ENCODE measurements at places on chromosomes 6 and 20.

DNA sequence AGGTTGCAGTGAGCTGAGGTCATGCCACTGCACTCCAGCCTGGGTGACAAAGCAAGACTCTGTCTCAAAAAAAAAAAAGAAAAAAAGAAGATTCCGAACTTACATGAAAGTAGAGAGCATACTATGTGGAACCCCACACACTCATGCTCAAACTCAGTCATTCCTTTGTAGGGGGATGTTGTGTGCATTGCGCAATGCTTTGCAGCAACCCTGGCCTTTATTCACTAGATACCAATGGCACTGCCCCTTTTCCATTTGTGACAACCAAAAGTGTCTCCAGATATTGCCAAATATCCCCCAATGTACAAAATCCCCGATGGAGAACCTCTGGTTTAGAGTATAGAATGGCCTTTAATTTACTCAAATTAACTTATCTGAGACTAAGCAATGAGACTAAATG lies 158.6 kb downstream of the GJA1 start:
- no peak for DNase-seq

DNA sequence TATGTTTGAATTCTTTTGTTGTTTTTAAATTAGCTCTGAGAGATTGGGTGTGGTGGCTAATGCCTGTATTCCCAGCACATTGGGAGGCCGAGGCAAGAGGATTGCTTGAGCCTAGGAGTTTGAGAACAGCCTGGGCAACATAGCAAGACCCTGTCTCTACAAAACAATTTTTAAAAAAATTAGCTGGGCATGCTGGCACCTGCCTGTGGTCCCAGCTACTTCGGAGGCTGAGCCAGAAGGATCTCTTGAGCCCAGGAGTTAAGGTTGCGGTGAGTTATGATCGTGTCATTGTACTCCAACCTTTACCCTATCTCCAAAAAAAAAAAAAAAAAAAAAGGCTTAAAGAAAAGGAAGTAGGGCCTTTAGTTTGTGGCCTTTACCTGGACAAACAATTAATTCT lies 22.9 kb downstream of the DHX35 start:
- DNase-seq, result no peak

- DNase-seq, result no peak
Measured at GRCh38 chr6:26089272-26089671, 2.0 kb downstream of the HFE start.

DNA sequence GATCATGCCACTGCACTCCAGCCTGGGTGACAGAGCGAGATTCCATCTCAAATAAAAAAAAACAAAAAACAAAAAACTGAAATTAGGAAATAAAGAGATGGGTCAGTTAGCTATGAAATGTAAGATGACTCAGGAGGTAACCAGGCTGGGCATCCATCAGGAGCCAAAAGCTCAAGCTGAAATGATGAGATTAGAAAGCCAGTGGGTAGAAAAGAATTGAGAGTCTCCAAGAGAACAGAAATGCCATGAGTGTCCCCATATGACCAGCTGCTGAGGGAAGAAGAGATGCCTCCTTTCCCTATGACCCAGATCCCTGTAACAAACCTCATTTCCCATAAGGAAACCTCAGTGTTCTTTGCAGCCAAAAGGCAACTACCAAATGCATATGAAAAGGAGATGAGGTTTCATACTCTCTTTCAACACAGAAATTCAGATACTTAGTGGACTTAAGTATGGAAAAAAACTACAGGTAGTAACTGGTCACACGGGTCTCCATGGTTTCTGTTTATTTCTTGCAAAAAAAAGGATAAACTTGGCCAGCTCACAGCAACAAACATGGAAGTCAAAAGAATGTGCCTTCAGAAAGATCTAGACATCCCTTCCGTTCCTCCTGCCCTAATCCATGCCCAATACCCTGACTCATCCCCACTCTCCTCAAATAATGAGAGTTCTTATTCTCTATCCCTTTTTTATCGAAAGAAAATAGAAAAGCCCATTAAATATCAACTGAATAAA lies 8.1 kb downstream of the ARHGAP18 start:
- DNase-seq, result no peak

- no peak for DNase-seq
Measured at GRCh38 chr6:63615590-63615989, 20.0 kb upstream of the PHF3 start.

- DNase-seq, result peak; percentile 36
Measured at GRCh38 chr20:50343490-50344179, 153.0 kb downstream of the CEBPB start.

DNA sequence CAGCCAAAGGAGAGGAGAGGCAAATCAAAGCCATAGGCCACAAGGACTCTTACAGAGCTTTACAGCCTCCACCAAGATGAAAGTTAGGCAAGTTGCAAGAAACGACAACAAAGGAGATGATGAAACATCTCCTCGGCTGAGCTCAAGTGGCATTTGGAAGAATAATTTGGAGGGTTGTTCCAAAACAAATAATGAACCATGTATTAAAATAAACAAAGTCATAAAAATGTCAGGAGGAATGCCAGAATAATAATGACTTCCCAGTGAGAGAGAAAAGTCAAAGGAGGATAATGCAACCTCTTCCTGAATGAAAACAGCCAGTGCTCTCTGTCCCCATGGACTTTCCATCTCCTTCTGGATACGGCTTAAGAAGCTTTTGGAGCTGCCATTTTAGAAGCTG lies 371.4 kb upstream of the ID4 start:
- no peak for DNase-seq

DNA sequence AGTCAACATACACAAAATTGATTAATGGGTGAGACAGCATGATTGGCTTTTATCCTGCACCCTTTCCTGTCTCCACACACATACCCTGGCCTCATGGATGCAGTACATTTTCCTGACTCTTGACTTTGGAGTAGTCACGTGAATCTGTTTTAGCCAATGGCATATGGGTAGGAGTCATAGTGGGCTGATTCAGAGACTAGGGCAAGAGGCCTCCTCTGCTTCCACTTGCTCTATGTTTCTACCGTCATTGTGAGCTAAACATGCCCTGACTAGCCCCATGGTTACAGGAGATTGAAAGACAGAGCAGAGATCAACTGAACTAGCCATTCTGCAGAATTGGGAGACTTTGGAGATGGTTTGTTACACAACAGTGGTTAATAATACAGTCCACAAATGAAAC lies 850.0 kb downstream of the DHX35 start:
- no peak for DNase-seq

DNA sequence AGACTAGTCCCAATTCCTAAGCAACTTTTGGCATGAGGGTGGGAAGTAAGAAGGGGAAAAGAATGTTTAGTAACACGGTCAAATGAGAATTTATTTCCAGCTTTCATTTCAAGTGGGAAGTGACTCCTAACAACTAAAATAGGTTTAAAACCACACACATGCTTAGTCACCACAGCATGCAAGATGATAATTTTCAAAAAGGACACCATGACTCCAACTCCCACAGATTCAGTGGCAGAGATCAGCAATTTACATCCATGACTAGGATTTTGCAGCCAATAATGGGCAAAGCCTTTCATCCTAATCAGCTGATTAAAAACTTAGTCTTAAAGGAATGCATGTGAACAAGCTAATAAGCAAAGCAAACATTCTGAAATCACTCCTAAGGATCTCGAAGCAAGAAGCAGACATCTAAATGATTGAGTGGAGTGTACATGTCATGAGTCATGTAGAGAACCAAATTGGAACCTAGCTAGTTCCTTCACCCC lies 48.1 kb upstream of the GCLC start:
- no peak for DNase-seq

DNA sequence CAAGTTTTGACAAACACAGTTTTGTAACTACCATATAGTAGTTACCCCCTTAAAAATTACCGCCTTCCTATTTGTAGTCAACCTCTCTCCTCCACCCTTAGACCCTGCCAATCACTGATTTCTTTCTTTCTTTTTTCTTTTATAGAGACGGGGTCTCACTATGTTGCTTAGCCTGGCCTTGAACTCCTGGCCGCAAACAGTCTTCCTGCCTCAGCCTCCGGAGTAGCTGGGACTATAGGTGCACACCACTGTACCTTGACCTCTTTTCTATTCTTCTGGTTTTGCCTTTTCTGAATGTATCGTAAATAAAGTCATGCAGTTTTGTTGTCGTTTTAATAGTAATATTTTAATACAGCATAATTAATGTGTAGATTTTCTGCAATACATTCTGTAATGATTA lies 460.3 kb downstream of the EPM2A start:
- no peak for DNase-seq

DNA sequence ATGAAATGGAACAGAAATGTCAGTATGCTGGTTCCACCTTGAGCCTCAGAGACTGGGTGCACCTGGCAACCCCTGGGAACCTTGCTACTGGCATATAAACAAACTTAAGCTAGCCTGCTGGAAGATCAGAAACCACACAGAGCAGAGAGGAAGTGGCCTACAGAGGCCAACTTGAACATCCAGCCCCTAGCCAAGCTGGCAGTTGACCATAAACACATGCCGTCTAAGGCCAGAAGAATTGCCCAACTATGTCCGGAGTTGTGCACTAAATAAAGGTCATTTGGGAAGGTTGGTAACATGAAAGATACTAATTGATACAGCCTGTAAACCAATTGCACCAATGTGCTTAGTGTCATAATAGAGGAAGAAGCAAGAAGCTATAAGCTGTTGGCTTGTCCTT lies 266.6 kb upstream of the BTBD3 start:
- no peak for DNase-seq

- no peak for DNase-seq
Measured at GRCh38 chr6:156437121-156437879, 339.9 kb upstream of the ARID1B start.

All from SK-MEL-5 (cell line).